ENCODE measurements at places on chromosomes 2 and 18. TPM values are rescaled to one million over a fixed set of nuclear protein-coding genes. Genes with fewer than 3 reads are reported as not detected.

Gene FZD7
- 0.19 TPM for polyA plus RNA-seq

Gene C2orf80
- polyA plus RNA-seq, result not detected

Gene CFAP65
- polyA plus RNA-seq, result not detected

Gene MTCL1
- polyA plus RNA-seq, result 0.28 TPM

Gene ZNF513
- polyA plus RNA-seq, result 4.8 TPM

Gene FIGN
- not detected for polyA plus RNA-seq

Gene POTEE
- polyA plus RNA-seq, result 0.09 TPM

Gene ARHGAP15
- polyA plus RNA-seq, result 190 TPM

Gene NOP58
- 111 TPM for polyA plus RNA-seq

Gene CXXC1
- 98.6 TPM for polyA plus RNA-seq

Gene LONRF2
- not detected for polyA plus RNA-seq

Gene COLEC12
- polyA plus RNA-seq, result not detected

Gene CHCHD5
- 39.7 TPM for polyA plus RNA-seq

Gene STPG4
- polyA plus RNA-seq, result not detected

Gene TGFA
- polyA plus RNA-seq, result 0.06 TPM

Gene YIPF4
- 24.2 TPM for polyA plus RNA-seq

Gene SEPTIN10
- 0.71 TPM for polyA plus RNA-seq

Gene TEX44
- not detected for polyA plus RNA-seq

Gene TUBA3E
- not detected for polyA plus RNA-seq

Gene LRRTM1
- not detected for polyA plus RNA-seq

Gene IL1R2
- not detected for polyA plus RNA-seq

Gene EEF1B2
- polyA plus RNA-seq, result 1,100 TPM

Gene SATB2
- not detected for polyA plus RNA-seq

Gene ABCG5
- polyA plus RNA-seq, result not detected

Gene TMEM214
- polyA plus RNA-seq, result 34.3 TPM

Gene IL36B
- not detected for polyA plus RNA-seq

Gene RIT2
- not detected for polyA plus RNA-seq

Gene CAPN14
- polyA plus RNA-seq, result 2.9 TPM

Measured in IgD-negative memory B cell (primary cell).